Muscle of leg (tissue), 16 donors: ENCODE measurements at places on chromosomes 6 and 20.
A peak's percentile ranks its signal among the peaks of the same experiment; 100 is the strongest.

DNA sequence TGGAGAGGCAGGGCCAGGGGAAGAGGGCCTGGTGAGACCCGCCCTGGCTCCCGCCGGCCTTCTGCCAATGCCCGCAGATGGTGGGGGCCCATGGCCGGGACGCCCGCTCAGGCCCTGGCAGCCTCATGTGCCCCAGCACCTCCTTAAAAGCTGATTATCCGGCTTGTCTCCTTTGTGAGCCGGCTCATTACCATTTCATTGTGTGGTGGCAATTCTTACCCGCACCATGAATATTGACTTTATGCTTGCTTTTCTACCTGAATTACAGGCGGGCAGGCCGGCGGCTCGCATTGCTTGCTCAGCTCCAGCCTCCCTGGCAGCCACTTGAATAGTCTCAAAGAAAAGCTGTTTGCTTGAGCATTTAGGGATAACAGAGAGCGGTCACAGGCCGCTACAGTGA lies 120.0 kb upstream of the JAG1 start:
- DNase-seq = no peak

DNA sequence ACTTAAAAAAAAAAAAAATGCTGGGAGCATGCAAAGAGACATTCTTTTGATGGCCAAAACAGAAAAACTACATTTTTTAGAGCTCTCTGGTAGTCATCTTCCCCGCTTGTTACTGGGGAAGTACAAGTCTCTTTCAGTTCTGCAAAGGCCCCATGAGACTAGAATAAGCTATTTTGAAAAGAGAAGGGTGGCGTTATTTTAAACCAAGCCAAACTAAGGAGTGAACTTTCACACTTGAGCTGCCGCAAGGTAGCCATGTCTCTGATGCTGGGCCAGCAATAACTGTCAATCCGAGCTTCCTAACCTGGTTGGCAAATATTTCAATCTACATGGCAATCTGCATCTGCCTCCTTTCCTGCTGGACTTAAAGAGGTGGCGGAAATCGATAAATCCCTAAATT lies 96.7 kb downstream of the L3MBTL3 start:
- DNase-seq = peak; percentile 30

DNA sequence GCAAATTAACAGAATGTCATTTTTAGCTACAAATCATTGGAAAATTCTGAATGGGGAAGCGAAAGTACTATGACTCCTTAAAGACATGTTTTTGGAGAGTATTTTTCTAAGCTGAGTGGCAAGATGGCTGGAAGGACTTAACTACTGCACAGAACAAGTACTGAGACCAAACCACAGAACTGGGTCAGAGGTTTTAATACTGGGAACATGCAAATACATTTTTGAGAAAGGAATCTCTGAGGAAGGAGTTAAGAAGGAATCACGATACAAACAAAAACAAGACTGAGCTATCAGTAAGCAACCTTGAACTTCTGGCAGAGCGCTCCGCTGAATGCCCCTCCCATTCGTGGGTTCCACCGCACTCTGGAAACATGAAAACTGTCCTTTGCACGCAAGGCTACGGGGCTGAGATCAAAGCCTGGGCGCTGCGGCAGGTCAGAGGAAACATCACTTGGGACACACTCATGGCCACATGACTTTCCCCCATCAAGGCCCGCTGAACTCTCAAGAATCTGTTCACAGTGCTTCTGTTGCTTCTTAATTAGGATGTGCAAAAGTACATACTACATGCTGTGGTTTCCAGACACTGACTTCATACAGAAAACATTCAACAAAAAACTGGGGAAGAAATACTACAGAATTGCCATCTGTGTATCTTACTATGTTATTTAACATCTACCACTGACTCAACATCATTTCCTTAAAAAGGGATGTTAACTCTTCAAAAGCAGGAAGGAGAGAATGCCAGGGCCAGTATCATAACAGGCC lies 27.8 kb downstream of the SLC23A2 start:
- peak; percentile 46 for DNase-seq

- peak; percentile 26 for DNase-seq
Observed at GRCh38 chr20:884983-885952, 30.9 kb downstream of the ANGPT4 start.

DNA sequence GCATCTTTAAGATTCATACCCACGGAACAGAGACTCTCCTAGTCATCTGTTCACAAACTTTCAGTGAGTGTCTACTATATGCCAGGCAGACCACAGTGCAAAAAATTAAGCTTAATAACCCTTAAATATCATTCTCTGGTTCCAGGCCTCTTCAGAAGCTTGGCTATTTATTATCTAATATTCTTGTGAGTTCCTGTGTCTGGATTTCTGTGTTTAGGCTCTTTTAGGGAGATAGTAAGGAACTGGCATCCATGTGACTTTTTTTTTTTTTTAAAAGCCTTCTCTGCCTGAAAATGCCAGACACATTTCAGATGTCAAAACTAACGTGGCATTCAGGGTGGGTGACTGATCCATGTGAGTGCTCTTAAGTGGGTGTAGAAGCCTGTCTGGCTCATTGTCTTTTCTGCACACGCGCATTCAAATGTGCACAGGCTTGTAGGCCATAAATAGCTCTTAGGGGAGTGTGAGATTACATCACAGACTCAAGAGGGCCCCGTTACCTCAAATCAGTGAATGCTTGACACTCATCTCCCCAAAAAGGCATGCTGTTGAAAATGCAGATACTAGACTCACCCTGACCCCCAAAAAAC lies 141.9 kb downstream of the GMPR start:
- no peak for DNase-seq

DNA sequence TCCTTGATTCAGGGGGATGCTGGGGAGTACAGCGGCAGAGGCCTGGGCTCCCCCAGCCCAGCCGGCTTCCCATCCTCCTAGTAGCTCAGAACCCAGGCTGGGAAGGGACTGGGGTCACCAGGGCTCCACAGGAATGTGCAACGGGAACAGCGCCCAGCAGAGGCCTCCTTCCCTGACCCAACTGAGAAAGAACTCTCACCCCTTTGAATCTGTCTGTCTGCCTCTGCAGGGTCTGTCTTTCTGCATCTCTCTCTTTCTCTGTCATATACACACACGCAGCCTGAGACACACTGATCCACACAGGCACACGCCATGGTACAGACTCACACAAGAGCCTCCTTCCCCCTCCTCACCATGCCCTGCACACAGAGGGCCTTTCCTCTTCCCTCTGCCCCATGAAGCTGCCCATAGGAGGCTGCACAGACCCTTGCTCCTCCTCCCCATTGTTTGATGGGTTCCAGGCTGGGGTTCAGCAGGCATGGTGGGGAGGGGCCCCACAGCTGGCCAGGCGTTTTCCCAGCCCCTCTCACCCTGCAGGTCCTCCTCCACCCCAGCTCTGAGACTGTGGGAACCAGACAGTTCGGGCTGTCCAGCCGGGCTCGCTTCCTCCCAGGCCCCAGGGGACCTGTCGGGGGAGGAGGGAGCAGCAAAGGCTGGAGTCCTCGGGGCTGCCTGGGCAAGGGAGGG lies 2.8 kb downstream of the FOXS1 start:
- peak; percentile 77 for DNase-seq

DNA sequence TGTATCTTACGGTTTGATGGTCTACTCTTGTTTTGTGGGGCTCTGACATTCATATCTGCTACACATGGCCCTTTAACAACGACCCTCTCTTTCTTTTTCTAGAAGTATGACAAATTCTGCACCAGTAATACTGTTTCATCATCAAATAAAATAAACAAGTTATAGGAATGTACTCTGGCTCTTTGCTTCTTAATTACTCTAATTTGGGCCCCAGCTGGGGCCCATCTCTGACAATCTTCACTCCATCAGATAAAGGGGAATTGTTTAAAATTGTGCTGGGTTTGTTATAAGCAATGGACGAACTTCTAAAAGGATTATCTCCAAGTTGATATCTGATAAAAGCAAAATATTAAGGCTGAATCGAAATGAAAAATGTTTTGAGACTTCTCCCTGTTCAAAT lies 343.6 kb upstream of the JAG1 start:
- DNase-seq = no peak

DNA sequence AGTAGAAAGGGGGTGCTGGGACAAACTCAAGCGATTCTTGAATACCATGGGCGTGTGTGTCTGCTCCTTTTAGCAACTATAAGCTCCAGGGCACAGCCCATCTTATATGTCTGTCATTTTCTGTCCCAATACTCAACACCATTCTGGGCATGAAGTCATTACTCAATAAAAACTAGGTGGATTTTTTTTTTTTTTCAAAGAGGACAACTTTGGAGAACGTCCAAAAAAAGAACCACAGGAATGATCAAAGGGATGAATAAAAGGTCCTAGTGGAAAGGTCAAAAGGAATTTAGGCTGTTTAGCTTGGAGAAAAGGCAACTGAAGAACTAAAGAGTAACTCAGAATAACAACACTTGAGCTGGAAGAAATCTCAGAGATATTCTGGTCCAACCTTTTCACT lies 24.4 kb downstream of the UQCC1 start:
- DNase-seq = no peak

DNA sequence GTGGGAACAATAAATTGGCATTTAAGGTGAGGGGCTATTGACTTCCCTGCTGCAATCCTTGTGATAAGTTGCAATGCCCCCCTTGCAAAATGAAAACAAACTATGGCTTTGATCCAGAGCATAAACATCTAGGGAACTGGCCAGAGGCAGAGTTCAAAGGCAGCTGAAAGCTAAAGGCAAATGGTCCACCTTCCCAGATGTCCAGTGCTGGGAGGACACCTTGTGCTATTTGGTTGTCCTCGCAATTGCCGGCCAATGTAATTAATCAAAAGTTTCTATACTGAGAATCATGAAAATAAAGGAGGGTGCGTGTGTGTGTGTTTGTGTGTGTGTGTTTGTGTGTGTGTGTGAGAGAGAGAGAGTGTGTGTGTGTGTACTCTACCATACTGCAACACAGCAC lies 337.4 kb downstream of the CBLN4 start:
- no peak for DNase-seq

DNA sequence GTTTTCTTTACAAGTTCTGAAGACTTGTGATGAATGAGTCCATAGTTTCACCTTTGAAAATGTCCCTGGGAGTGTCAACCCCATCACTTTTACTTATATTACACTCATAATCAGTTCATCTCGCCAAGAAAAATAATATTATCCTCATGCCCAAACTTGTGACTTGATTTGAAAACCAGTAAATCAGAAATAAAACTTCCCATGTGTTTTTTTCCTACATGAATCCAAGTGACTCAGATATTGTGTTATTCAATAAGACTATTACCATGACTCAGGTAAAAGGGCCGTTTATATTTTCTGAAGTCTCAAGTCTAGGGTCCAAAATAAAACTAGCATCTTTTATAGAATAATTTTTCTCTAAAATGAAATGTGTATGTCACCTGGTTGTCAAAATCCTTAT lies 15.8 kb upstream of the CYP24A1 start:
- DNase-seq = no peak

- DNase-seq = no peak
Observed at GRCh38 chr6:10554826-10555225, 33.7 kb downstream of the GCNT2 start.

GRCh38 chr20:63859166-63859699 lies 2.1 kb upstream of the ABHD16B start:
- no peak for DNase-seq

DNA sequence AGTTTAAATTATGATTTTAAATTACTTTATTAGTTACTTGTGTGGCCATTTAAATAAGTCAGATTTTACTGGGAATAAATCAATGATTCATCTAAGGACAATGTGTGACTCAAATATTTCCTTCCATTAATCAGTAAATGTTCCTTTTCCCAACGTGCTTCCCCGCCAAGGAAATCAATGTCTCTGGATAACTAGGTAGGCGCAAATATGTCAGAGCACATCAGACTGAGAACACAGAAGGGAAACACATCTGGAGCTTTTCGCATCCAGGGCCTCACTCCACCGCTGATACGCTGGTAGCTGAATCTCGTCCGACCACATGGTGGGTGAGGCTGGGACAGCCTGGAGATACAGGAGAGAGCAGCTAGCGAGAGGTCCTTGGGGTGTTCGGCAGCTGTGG lies 56.4 kb upstream of the RPS6KA2 start:
- no peak for DNase-seq
